Fibroblast of villous mesenchyme (primary cell): ENCODE measurements at places on chromosomes 13 and 19. TPM values are rescaled to one million over a fixed set of nuclear protein-coding genes. Genes with fewer than 3 reads are reported as not detected.

Gene ZNF791
- 17.4 and 20.3 TPM in 2 replicates for total RNA-seq

- DNase-seq: no peak
These were observed 714 bp downstream of the CCDC106 start for GRCh38 chr19:55648585-55649267.

Gene ANKLE1
- 0.32 and 0.86 TPM in 2 replicates for total RNA-seq

DNA sequence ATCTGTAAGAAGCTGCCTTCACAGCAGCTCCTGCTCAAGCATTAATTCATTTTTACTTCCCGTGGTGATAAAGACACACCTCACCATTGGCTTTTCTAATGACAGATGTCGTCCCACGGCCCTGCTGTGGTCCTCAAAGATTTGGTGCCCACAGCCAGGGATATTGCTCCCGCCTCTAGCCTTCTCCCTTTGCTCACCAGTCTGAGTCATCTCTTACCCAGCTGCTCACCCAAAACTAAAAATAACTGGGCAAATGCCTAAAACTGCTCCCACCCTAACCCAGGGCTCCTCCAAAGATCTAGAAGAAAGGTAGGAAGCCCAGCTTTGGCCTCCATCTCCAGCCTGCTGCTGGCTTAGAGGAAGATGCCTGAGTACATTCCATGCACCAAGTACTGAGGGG, 371.1 kb upstream of the ZNF507 start:
- no peak for DNase-seq

DNA sequence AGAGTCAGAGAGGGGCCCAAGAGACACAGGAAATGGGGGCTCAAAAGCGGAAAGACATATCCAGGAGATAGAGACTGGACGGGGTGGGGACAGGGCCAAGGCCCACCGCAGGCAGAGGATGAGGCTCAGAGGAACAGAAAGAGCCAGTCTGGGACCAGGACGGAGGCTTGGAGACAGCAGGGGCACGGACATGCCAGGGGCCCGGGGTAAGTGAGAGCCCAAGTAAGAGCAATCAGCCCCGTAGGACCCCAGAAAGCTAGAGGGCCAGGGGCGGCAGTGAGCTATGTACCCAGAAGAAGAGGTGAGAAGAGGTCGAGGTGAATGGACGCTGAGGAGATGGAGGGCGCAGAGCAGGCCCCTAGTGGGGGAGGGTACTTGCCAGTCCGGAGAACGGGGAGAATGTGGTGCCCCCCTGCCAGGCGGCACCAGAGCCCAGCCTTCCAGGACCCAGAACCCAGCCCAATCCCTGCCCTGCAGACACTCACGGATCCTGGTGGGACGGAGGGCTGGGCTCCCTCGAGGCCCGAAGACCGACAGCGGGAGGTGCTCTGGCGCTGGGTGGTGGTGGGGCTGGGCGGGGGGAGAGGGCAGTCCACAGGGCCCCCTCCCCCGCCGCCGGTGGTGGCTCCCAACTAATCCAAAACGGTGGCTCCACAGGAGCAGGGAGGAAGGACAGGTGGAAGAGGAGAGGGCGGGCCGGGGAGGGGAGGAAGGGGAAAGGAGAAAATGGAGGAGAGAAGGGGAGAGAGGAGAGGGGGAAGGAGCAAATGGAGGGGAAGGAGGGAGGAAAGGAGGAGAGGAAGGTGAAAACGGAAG, 1.0 kb downstream of the GRIK5 start:
- DNase-seq: no peak

Gene RGL3
- 0.32 and 1.3 TPM in 2 replicates for total RNA-seq

DNA sequence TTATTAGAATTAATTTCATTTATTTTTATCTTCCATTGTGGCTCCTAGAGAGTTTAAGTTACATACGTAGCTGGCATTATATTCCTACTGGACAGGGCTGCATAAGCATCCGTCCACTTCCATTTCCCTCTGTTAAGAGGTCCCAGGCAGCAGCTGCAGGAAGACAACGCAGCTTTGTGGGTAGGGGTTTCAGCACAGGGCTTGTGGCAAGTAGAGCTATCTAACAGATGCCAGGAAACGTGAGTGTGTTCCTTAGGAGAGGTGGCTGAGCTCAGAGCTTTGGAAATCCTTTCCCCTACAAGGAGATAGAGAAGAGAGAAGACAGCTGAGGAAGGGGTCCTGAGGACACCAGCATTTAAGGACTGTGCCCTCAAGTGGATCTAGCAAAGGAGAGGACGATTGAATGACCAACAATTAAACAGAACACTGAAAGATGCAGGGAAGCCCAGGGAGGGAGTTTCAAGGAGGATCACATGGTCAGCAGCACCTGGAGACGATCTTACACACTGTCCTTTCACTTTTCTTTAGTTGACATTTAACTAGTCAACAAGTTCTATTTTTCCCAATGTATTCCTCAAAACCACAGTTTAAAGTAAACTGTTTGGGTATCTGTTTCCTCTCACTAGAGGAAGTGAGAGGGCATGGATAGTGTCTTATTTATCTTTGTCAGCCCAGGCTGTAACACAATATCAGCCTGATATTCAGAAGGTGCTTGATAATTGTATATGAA, 2.3 kb upstream of the N4BP2L1 start:
- peak; percentile 80 for DNase-seq

Gene NTN5
- under 0.01 TPM in 1 of 2 replicates, not detected in the other for total RNA-seq

DNA sequence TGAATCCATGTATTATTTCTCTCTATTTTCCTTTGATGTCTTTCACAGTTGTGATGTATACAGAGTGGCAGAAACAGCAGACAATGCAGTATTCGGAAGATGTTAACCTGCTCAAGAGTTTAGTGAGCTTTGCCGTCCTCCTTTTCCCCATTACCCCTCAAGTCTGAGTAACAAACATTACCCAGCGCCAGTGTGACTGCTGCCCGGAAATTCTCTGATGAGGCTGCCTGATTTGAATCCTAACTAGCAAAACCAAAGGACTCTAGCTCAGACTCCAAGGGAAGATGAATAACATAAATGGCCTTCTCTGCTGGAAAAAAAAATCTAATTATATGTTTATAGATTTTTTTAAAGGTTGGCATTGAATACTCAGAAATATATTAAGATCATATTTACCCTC, 247.3 kb upstream of the SOX21 start:
- DNase-seq: no peak

GRCh38 chr19:15128162-15128770, 21.1 kb downstream of the SYDE1 start:
- no peak for DNase-seq

GRCh38 chr19:5444431-5444830, 10.8 kb upstream of the ZNRF4 start:
- no peak for DNase-seq

GRCh38 chr19:34676697-34677385, at the start of gene SCGB2B2:
SCGB2B2 (minus strand) TSS chr19:34677159; CDS start chr19:34594563, 82,596 bp downstream.
- no peak for DNase-seq

- DNase-seq: peak; percentile 58
These were observed 1.5 kb downstream of the ZNF787 start for GRCh38 chr19:56119582-56119978.

Gene C19orf73
- 0.32 TPM in 1 of 2 replicates, not detected in the other for total RNA-seq

Gene STAP2
- 9.9 and 10.6 TPM in 2 replicates for total RNA-seq

DNA sequence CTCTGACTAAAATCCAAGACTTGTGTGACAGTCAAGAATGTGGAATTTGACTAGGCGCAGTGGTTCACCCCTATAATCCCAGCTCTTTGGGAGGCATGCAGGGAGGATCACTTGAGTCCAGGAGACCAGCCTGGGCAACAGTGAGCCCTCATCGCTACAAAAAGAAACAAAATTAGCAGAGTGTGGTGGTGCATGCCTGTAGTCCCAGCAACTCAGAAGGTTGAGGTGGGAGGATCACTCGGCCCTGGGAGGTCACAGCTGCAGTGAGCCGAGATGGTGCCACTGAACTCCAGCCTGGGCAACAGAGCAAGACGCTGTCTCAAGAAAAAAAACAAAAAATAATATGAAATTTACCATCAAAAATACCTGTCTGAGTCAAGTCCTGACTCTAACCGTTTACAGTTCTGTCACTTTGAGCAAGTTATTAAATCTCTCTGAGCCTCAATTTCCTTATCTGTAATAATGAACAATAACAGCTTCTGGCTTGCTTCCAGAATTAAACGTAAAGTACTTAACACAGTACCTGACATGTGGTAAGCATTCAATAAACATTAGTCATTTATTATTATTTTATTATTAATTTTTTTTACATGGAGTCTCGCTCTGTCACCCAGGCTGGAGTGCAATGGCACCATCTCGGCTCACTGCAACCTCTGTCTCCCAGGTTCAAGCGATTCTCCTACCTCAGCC, 204.6 kb upstream of the TSC22D1 start:
- DNase-seq: no peak

DNA sequence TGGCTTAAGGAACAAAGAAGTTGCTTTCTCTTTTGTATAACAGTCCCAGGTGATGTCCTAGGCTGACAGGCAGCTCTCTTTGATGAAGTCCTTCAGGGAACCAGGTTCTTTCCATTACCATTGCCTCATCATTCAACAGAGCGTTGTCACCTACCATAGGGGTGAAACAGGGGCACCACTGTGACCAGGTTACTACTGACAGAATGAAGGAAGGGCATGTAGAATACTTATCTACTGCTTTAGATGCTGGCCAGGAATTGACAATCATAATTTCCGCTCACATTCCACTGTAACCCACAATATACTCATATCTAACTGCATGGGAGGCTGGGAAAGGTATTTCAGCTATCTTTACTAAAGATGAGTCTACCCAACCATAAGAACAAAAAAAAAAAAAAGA, 148.0 kb upstream of the FNDC3A start:
- no peak for DNase-seq
